SW 1271 (cell line): ENCODE measurements at places on chromosomes 1 and 21.

GRCh38 chr1:162165528-162165927 is 96.0 kb downstream of the NOS1AP start:
- DNase-seq = no peak

GRCh38 chr1:57963581-57963980 is 539.7 kb upstream of the DAB1 start:
- no peak for DNase-seq

DNA sequence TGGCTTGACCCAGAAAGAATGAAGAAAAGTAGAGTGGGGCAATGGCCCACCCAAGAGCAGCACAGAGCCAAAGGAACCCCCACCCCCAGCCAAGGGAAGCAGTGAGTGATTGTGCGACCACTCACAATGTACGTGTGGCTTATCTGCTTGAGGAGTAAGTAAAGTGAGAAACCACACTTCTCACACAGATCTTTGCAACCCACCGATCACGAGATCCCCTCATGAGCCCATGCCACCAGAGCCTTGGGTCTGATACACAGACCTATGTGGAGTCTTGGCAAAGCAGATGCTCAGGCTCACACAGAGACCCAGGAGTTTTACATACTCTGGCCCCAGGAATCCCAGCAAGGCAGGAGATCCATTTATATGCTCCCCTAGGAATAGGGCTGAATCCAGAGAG is 14.0 kb upstream of the SLC9C2 start:
- DNase-seq = no peak

DNA sequence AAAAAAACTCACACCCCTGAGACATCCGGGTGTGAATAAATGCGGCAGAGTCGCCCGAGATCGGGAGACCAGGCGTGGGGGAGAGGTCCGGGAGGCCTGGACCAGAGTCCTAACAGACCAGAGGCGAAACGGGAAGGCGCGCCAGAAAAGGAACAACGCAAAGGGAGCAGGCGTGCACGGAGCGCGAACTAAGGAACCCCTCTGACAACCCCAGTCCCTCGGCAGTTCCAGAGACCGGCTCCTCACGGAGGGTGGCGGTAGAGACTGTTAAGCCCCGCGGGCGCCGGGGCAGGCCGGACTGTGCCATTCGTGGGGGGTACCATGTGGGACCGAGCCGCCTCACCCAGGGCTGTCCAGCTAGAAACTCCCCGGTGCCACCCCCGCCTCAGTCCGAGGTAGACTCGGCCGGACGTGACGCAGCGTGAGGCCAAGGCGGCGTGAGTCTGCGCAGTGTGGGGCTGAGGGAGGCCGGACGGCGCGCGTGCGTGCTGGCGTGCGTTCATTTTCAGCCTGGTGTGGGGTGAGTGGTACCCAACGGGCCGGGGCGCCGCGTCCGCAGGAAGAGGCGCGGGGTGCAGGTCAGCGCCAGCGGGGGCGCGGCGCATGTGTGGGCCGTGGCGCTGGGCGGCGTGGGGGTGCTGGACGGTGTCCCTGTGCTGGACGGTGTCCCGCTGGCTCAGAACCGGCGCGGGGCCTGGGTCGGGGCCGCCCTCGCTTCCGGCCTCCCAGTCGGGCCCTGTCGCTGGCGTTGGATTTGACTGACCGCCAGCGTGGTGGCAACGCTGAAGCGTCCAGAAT is at the start of gene PARK7:
Gene PARK7, plus strand, starts transcription at position 496 of the 798 bp plus-strand sequence. CDS start 1,075 bp downstream, outside the sequence.
- peak; percentile 96 for DNase-seq

- no peak for DNase-seq
These were observed 28.8 kb upstream of the CSF1 start for GRCh38 chr1:109881906-109882287.

DNA sequence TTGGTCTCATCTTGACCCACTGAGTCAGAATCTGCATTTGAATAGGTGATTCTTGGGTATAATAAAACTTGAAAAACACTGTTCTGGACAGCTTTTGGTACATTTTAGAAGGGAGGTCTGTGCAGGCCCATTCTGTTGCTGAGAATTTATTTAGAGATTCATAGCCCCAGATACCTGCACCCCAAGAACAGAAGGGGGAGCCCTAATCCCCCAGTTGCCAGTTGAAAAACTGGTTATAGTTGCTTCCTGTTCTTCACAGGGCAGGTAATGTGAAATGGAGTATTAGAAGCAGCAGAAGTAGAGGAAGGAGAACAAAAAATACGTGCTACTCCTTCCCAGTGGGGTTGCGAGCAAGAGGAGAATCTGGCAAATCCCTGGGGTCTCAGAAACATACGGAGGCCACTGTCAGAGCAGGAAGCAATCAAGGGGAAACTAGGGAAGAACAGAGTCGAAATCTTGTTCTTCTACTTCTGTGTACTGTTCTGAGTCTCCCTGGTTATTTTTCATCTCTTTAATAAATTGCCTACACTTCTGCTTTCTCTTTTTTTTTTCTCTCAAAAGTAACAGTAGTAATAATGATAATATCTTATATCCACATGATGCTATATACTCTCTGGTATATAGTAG is 4.6 kb upstream of the CLCA2 start:
- DNase-seq = no peak

- DNase-seq = no peak
These were observed 172.2 kb downstream of the RASAL2 start for GRCh38 chr1:178266113-178266512.

DNA sequence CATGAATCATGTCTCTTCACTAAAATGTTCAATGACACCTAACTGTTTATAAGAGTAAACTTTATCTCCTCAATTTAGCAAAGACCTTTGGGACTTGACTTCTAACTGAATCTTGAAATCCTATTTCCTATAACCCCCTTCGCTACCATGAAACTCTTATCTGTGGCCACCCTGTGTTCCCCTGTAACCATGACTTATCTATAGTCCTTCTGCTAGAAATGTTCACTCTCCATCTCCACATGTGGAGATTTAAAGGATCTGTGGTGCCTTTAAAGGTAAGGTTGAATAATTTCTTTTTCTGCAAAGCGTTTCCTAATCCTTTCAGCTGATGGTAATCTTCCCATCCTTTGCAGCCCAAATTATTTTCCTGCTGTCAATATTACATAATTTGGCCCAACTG is 436.3 kb upstream of the RUNX1 start:
- no peak for DNase-seq

DNA sequence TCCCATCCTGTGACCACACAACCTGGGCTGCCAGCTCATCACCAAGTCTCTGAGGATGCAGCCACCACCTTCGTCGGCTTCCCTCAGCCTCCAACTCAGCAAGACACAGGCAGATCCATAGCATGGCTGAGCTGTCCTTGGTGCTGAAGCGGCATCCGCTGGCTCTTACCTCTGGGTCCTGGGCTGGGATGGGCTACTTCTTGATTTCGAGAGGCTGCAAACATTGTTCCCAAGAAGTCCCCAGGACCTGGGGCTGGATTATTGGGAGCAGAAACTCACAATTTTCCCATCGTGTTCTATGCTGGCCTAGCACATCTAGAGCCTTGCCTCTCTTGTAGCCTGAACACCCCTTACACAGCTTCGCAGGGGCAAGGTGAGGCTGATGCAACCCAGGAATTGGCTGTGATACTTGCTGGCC is 24.9 kb upstream of the C1QA start:
- no peak for DNase-seq

- DNase-seq = no peak
These were observed 58.8 kb downstream of the NAV1 start for GRCh38 chr1:201597551-201598230.

DNA sequence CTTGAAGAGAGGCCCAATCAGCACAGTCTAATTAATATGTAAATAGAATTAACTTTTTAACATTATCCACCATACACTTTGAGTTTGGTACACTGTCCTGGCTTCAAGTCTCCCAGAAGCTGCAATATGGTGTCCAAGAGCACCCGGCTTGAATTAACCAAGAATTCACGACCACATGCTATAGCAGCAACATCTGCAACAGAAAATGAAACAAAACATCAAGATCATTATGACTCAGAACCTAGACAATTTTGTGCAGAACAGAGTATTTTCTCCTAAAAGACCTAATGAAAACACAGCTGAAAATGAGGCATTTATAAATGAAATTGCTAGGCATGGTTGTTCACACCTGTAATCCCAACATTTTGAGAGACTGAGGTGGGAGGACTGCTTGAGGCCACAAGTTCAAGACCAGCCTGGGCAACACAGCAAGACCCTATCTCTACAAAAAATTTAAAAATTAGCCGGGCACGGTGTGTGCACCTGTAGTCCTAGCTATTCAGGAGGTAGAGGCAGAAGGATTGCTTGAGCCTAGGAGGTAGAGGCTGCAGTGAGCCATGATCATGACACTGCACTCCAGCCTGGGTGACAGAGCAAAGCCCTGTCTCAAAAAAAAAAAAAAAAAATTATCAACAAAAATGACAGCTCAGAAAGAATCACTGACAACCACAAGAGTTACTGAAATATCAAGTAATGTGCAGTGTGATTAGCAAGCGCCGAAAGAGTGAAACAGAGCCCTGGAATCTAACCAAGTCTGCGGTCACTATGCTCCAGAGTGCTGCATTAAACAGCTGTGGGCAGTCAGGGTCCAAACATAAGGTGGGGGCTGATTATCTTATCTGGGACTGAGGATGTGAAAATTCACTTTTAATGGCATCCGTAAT is 45.3 kb downstream of the HSF2BP start:
- DNase-seq = no peak

DNA sequence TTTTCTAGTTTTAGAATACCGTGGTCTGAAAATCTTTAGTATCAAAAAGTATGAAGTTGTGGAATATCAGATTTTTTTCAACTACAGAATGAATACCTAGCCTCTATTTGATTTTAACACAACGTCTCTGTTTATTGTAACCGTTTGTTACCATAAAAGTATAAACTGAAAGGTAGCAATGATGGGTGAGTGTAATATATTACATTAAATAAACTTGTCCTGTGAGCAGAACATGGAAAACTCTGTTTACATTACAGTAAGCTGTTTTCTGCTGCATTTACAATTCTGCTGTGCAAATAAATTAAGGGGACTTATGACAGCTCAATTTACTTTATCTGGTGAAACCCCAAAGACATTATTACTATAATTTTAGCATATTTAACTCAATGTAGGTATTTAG is 62.5 kb downstream of the CHRM3 start:
- no peak for DNase-seq

GRCh38 chr1:182702826-182703524 is 18.6 kb upstream of the RGS8 start:
- DNase-seq = no peak

GRCh38 chr1:222454186-222454585 is 93.7 kb downstream of the HHIPL2 start:
- no peak for DNase-seq

GRCh38 chr1:94920061-94920460 is 6.8 kb downstream of the CNN3 start:
- DNase-seq = no peak

DNA sequence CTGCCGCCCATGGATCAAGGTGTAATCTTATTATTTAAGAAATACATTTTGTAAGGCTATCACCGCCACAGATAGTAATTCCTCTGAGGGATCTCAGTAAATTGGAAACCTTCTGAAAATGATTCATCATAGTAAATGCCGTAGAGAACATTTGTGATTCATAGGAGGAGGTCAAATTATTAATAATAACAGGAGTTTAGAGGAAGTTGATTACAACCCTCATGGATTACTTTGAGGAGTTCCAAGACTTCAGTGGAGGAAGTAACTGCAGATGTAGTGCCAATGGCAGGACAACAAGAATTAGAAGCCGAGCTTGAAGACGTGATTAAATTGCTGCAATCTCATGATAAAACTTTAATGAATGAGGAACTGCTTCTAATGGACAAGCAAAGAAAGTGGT is 280.1 kb downstream of the PTPRC start:
- DNase-seq = no peak

DNA sequence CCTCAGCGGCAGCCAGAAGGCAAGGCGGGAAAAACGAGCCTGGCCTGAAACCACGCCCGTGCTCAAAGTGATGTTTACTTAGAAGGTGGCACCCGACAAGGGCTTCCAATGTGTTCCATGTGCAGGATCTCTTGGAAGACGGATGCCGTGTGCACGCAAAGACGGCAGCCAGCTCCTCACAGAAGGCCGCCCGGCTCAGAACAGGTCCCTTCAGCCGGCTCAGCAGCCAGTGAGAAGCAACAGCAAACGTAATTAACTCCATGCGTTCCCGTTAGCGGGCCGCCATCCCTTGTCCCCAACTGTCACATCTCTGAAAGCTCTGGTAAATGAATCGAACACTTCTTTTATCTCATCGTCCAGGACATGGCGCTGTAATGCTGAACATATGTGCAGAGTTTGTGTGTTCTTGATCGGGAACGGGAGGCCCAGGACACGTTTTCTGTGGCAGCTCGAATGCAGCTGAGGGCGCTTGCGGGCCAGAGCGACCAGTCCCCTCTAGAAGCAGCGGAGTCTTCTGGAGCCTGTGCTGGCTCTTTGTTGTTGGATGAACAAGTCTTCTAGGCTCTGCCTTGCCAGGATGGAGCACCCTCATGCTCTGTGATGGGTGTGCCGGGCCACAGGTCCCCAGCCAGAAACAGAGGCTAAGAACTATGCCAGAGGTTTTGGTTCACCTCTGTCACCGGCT is 94.6 kb upstream of the ARHGEF16 start:
- DNase-seq = no peak

DNA sequence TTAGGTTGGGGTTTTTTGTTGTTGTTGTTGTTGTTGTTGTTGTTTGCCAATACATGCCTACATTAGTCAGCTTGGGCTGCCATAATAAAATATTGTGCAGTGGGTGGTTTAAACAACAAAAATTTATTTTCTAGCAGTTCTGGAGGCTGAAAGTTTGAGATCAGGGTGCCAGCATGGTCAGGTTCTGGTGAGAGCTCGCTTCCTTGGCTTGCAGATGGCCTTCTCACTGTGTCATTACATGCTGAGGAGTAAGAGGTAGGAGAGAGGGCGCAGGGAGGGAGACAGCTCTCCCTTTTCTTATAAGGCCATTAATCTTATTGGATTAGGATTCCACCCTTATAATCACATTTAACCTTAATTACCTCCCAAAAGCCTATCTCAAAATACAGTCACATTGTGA is 52.7 kb downstream of the DIRAS3 start:
- no peak for DNase-seq

DNA sequence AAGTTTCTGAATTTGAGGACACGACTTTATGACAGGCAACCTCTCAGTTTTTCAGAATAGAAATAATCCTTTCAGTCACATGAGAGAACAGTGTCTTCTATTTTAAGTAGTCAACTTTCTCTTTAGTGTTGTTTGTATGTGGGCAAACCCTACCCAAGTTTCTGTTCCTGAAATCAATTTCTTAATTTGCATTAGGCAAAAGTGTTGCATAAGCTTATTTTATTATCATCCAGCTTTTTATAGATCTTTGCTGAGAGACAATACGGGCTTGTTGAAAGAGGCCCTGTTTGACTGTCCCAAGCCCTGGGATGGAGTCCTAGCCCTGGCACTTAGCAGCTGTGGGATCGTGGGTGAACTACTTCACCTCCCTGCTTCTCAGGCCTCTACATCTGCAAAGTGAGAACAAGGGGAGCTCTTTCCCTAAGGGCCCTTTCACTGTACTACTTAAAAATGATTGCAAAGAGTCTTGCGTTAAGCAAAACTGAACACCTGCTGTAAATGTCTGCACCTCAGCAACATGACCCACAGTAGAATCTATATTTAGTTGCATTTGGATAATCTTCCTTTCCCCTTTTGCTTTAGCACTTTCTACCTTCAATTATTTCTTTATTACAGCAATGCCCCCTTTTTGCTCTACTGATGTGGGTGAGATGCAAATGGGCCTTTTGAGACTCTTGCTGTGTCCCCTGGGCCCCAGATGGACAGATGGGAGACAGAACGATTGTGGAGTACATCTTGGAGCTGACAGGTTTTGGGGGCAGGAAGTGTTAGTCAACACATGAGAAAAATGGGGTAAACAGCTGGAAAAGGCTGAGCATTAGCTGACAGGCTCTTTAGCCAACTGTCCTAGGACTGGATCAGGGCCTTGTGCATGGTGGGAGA is 41.0 kb upstream of the SCAF4 start:
- DNase-seq = no peak
